DMS79 treated with DMSO at 0.1 percent for 48 hours (cell line): ENCODE measurements at places on chromosomes 2 and 18.

GRCh38 chr2:219308142-219309101, 779 bp downstream of the PTPRN start:
- peak; percentile 39 for DNase-seq

DNA sequence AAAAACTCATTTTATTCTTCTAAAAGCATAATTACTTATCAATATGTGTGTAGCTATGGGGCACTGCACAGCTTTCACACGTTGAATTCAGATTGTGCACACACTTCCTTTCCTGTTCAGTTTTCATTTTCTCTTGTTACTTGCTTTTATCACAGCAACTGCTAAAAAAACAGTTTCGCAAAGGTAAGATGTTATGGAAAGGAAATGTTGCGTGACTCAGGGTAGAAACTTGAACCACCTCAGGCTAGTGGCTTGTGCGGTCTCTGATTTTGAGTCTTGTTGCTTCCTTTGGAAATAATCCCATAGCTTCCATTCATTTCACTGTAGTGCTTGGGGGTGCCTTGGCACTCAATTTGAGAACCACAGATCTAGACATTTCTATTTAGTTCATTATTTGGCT, 171.9 kb downstream of the FMNL2 start:
- DNase-seq = no peak

DNA sequence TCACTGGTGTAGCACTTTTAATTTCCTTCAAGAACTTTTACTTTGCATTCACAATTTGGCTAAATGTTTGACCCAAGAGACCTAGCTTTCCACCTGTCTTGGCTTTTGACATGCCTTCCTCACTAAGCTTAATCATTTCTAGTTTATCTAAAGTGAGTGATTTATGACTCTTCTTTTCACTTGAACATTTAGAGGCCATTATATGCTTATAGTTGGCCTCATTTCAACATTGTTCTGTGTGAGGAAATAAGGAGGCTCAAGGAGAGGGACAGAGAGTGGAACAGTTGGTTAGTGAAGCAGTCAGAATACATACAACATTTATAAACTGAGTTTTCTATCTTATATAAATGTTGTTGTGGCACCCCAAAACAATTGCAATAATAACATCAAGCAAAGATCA, 489.3 kb upstream of the CDH2 start:
- no peak for DNase-seq

GRCh38 chr2:28567061-28567471, 71.2 kb downstream of the PLB1 start:
- peak; percentile 68 for DNase-seq

GRCh38 chr2:200051611-200051945, 96.2 kb downstream of the MAIP1 start:
- DNase-seq = peak; percentile 16

DNA sequence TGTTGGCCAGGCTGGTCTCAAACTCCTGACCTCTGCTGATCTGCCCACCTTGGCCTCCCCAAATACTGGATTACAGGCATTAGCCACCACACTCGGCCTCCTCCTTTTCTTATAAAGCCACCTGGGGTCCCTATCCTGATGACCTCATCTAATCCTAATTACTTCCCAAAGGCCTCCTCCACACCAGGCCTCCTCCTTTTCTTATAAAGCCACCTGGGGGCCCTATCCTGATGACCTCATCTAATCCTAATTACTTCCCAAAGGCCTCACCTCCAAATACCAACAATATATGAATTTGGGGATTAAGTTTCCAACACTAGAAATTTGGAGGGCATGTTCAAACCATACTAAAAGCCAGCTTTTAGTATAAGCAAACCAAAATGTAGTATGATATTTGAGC, 9.7 kb upstream of the RMC1 start:
- no peak for DNase-seq

GRCh38 chr2:190023860-190024259, 38.7 kb downstream of the MSTN start:
- DNase-seq = no peak

- DNase-seq = no peak
Measured at GRCh38 chr2:68031043-68031442, 31.8 kb downstream of the C1D start.

GRCh38 chr2:63675026-63675425, 86.3 kb downstream of the MDH1 start:
- no peak for DNase-seq

- DNase-seq = no peak
Measured at GRCh38 chr2:119517433-119517832, 6.8 kb downstream of the SCTR start.

- no peak for DNase-seq
Measured at GRCh38 chr2:19988600-19988999, 1.3 kb downstream of the WDR35 start.

DNA sequence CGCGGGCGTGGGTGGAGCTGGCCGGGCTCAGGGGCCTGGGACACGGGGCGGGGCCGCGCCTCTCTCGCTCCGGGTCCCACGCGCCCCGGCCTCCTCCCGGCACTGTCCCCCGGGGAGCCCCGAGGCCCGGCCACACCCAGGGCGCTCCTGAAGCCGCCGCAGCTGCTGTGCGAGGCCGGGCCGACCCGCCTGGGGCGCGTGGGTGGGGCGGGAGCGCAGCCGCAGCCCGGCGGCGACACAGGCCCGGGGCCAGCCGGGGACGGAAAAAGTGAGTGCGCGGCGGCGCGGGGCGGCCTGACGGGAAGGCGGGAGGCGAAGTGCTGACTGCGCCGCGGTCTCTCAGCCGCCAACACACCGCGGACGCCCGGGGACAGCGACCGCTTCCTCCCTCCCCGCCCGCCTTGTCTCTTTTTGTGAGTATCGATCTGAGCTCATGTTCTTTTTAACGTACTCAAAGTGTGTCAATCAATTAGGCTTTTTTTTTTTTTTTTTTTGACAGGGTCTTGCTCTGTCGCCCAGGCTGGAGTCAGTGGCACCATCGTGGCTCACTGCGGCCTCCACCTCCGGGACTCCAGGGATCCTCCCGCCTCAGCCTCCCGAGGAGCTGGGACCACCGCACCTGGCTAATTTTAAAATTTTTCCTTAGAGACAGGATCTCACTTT, 14.5 kb downstream of the PDCD1 start:
- DNase-seq = peak; percentile 2

DNA sequence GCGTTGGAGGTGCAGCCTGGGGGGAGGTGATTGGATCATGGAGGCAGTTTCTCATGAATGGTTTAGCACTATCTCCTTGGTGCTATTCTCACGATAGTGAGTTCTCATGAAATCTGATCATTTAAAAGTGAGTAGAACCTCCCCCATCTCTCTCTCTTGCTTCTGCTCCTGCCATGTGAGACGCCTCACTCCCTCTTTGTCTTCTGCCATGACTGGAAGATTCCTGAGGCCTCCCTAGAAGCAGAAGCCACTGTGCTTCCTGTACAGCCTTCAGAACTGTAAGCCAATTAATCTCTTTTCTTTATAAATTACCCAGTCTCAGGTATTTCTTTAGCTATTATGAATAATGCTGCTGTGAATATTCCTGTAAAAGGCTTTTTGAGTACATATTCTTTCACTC, 52.9 kb downstream of the SERPINB7 start:
- no peak for DNase-seq

- DNase-seq = no peak
Measured at GRCh38 chr2:229162015-229162414, 109.1 kb downstream of the PID1 start.

DNA sequence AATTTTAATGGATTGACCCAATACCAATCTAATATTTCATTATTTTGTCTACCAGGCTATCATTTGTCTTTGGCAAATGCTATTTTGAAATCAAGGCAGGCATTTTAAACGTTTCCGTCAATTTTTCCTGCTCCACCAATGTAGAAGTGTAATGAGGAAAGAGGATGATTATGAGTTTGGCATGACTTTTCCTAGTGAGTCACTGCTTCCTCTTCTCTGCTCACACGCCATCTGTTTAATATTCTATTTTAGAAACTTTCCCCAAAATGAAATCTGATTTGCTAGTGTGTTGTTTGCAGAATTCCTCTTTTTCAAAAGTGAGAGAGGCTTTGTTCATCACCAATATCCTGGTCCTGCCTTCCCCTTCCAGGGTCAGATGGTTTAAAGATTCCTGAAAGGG, 42.5 kb upstream of the PID1 start:
- no peak for DNase-seq

DNA sequence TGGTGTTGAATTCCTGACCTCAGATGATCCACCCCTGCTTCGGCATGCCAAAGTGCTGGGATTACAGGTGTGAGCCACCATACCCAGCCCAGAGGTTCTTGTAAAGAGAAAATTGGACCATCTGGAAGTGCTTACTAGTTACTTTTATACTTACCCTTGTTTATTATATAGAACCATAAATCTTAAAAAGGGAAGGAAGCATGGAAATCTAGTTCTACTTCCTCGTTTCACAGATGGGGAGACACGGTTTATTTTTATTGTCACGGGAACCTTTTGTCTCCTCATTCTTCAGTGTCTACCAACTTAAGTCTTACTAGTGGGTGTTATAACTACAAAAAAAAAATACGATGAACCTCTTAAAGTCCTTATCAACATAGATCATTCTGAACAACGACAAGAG, 45.8 kb upstream of the PDK1 start:
- no peak for DNase-seq

DNA sequence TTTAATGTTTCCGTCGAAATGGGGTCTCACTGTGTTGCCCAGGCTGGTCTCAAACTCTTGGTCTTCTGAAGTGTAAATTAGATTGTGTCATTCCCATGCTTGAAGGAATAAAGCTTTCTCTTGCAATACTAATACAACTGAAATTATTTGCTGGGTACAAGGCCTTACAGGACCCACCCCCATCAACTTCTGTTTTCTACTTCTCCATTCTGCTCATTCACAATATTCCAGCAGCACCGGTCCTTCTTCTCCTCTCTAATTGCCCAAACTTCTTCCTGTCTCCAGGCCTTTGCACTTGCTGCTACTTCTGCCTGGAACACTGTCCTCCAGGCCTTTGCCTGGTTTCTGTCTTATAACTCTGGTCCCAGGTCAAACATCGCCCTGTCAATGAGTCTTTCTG, 73.8 kb downstream of the APOB start:
- DNase-seq = no peak

GRCh38 chr18:12657684-12658425, at the start of gene SPIRE1:
TSS of gene SPIRE1 (minus strand) at chr18:12658107. CDS start at chr18:12657866, 241 bp downstream.
- peak; percentile 51 for DNase-seq

GRCh38 chr2:55859875-55860274, 63.7 kb downstream of the EFEMP1 start:
- no peak for DNase-seq

GRCh38 chr2:241879326-241879725, 9.8 kb downstream of the RTP5 start:
- DNase-seq = no peak

- no peak for DNase-seq
Measured at GRCh38 chr2:46200861-46201605, 96.2 kb upstream of the EPAS1 start.

DNA sequence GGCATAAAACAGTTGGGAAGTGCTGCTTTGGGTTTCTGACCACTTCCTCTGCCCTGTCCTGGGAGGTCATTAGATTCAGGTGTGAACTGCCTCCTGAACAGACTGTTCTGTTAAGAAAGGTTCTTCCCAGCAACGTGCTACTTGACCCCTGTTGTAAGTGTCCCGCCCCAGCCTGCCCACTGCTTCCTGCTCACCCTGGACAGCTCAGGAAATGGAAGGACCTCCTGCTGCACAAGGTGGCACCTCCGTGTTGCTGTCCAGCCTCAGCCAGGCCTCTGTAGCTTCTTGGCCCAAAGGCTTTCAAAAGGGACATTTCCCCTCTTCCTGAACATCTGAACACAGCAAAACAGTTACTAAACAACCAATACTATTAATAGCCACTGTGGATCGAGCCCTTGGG, 5.3 kb downstream of the TOGARAM2 start:
- DNase-seq = no peak

- DNase-seq = no peak
Measured at GRCh38 chr2:233273120-233273519, 21.6 kb downstream of the ATG16L1 start.

GRCh38 chr2:235659767-235660322, 166.0 kb downstream of the AGAP1 start:
- no peak for DNase-seq

- DNase-seq = no peak
Measured at GRCh38 chr18:68937029-68937599, 139.2 kb downstream of the CCDC102B start.

DNA sequence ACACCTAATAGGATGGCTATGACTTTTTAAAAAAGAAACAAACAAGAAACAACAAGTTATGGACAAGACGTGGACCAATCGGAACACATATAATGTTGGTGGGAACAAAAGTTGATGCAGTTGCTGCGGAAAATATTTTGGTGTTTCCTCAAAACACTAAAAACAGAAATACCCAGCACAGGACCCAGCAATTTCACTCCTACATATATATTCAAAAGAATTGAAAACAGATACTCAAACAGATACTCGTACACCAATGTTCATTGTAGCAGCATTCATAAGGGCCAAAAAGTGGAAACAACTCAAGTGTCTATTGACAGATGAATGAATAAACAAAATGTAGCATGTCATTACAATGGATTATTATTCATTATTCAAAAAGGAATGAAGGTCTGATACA, 12.1 kb downstream of the CCDC141 start:
- no peak for DNase-seq

DNA sequence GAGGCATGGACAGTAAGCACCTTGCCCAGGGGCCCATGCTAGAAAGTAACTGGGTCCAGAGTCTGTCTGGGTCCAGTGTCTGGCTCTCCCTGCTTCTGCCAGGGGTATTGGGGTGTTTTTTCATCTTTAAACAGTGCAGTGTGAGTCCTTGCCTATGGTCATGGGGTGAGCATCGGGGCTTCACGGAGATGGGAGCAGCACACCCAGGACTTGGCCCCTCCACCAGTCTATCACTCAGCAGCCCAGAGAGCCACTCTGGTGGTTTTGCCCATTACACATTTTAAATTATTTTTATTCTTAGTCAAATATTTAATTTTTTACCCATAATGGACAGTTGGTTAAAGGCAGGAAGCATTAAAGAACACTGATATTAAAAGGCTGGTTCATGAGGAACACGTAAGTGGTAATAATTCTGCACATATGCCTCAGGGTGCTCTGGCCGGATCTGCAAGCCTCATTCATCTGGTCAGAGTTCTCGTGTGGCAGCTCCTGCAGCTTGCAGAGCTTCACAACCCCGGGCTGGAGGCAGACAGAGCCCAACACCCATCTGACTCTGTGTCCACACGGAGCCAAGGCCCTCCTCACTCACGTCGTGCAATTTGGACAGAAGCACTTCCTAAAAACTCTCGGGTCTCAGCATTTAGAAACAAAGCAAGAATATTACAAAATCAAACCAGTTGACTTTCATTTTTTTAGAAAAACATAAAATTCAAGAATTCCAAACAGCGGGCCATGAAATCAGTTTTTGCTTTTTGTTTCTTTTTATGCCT, 204.1 kb downstream of the CTIF start:
- no peak for DNase-seq
